ENCODE measurements at places on chromosomes 11 and 22. TPM values are rescaled to one million over a fixed set of nuclear protein-coding genes. Genes with fewer than 3 reads are reported as not detected.
A peak's percentile ranks its signal among the peaks of the same experiment; 100 is the strongest.

DNA sequence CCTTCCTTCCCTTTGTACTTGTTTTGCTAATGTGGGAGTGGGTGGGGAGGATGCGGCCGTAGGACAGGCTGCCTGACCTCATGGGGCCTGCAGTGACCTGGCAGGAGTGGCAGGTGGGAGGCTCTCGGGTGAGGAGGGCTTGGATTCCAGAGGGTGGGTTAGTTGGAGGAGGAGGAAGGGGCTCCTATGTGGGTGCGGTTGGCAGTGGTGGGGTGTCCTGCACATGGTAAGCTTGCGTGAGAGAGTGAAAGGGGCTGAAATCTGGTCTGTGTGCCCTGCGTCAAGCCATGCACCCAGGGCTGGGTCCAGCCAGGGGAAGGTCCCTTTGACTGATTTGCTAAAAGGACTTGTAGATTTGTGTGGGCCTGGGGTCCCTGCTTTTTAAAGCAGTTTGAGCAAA is 90.7 kb upstream of the OR4B1 start:
- no peak for DNase-seq
- H3K27ac ChIP-seq: no peak overlapping the region
- no peaks in the 10 kb centered on the region for H3K4me1 ChIP-seq
- no peaks in the 10 kb centered on the region for H3K27me3 ChIP-seq
- H3K36me3 ChIP-seq: peaks cover 97% of the 10 kb centered on the region

DNA sequence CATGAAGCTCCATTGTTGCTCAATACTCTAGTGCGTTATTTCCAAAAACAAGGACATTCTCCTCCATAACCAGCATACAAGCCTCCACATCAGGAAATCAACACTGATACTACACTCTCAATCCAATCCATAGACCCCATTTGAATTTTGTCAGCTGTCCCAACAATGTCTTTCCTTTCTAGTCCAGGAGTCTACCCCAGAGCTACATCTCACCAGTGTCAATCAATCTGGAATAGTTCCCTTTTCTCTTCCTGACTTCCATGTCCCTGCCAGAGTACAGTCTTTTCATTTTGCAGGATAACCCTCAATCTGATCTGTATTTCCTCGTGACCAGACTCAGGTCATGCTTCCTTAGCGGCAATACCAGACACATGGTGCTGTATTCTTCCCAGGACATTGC is 43.0 kb downstream of the TCF20 start:
- H3K36me3 ChIP-seq: no peaks in the 10 kb centered on the region
- no peaks in the 10 kb centered on the region for H3K4me1 ChIP-seq
- no peak overlapping the region for H3K4me3 ChIP-seq
- no peak overlapping the region for H3K27ac ChIP-seq

DNA sequence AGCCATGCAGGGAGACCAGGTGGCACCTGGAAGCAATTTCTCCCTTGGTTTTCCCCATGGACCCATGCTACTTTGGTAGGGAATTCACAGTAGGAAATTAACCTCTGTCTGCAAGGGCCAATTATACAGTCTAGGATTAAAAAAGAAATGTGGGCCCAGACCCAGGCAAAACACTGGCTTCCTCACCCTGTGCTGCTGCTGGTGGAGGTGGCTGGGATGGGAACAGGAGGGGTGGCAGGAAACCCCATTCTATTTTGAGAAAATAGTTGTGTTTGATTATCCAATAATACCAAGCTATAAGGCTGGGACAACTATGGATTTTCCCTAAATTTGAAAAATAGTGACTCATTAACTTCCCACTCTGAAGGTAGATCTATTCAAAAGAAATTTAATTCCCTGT is 417.0 kb upstream of the NARS2 start:
- no peaks in the 10 kb centered on the region for H3K36me3 ChIP-seq
- H3K4me3 ChIP-seq: no peak overlapping the region
- H3K4me1 ChIP-seq: no peaks in the 10 kb centered on the region
- no peak for DNase-seq
- H3K27ac ChIP-seq: no peak overlapping the region
- no peaks in the 10 kb centered on the region for H3K27me3 ChIP-seq

Gene UBQLN3
- total RNA-seq: 0.24 TPM

GRCh38 chr22:23145878-23146470 is 697 bp downstream of the RAB36 start:
- H3K4me3 ChIP-seq: peak overlapping the region; percentile 52
- H3K36me3 ChIP-seq: no peaks in the 10 kb centered on the region
- DNase-seq: no peak
- H3K4me1 ChIP-seq: peaks cover 44% of the 10 kb centered on the region
- no peaks in the 10 kb centered on the region for H3K27me3 ChIP-seq

- no peak overlapping the region for H3K27ac ChIP-seq
- no peaks in the 10 kb centered on the region for H3K4me1 ChIP-seq
- H3K4me3 ChIP-seq: no peak overlapping the region
- no peaks in the 10 kb centered on the region for H3K27me3 ChIP-seq
Measured at GRCh38 chr11:87266751-87267150, 229.0 kb downstream of the TMEM135 start.

DNA sequence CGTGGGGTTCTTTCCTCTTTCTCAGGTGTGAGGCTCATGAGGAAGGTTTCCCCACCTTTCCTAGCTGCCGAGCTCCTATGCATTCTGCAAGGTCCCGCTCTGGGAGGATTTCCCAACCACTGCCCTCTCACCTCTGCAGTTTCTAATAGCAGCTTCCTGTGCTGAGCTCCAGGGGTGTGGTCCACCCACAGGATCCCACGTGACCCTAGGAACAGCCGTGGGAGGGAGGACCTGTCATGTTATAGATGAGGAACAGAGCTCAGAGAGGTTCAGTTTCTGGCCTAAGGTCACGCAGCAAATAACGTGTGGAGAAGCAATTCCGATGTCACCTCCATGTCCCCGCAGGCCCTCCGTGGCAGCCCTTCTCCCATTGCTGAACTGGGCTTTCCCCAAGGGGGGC is 38.5 kb downstream of the FLRT1 start:
- no peaks in the 10 kb centered on the region for H3K36me3 ChIP-seq
- DNase-seq: no peak
- H3K27ac ChIP-seq: no peak overlapping the region
- H3K4me1 ChIP-seq: peaks cover 27% of the 10 kb centered on the region
- no peak overlapping the region for H3K4me3 ChIP-seq

DNA sequence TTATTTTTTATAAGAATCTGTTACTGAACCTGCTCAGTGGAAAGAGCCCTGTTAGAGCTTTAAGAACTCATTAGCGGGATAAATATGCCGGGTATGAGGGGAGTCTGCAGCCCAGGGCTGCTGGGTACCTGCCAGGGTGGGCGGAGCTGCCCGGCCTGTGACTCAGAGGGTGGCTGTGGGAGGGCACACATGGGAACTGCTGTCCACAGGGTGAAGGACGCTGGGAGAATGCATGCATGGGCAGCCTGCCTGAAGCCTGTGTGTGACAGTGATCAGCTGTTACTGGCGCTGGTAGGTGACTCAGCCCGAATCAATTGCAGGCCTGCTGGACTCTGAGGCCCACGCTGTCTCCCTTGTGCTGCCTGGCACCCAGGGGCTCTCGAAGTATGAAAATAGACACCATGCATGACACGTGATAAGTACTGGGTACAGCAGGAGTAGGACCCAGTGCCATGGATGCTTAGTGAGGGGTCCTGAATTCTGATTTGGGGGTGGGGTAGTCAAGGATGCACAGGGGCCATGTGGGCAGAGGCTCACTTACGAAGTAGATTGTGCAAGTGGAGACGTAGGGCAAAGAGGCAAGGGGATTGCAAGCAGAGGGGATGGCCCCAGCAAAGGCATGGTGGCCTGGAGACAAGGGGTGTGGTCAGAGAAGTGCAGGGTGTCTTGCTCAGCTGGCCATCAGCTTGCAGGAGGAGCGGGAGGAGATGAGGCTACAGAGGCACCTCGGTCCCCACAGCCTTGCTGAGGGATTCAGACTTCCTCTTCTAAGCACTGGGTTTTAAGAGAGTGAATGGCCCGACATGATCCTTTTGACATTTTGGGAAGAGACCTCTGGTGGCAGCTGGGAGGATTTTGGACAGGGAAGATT is 36.5 kb downstream of the GRIK4 start:
- no peaks in the 10 kb centered on the region for H3K27me3 ChIP-seq
- no peak overlapping the region for H3K4me3 ChIP-seq
- peak overlapping the region; percentile 69 for H3K27ac ChIP-seq

GRCh38 chr22:40727070-40727963 is 48.0 kb downstream of the MCHR1 start:
- no peaks in the 10 kb centered on the region for H3K36me3 ChIP-seq
- no peak for DNase-seq
- H3K27me3 ChIP-seq: no peaks in the 10 kb centered on the region
- no peak overlapping the region for H3K27ac ChIP-seq
- H3K4me3 ChIP-seq: no peak overlapping the region

GRCh38 chr11:57359896-57360690 is 20.9 kb downstream of the PRG3 start:
- no peak overlapping the region for H3K4me3 ChIP-seq
- DNase-seq: no peak
- H3K4me1 ChIP-seq: peaks cover 6% of the 10 kb centered on the region
- no peaks in the 10 kb centered on the region for H3K36me3 ChIP-seq
- no peaks in the 10 kb centered on the region for H3K27me3 ChIP-seq

- H3K4me3 ChIP-seq: no peak overlapping the region
- H3K27ac ChIP-seq: no peak overlapping the region
- H3K27me3 ChIP-seq: no peaks in the 10 kb centered on the region
- H3K4me1 ChIP-seq: no peaks in the 10 kb centered on the region
- no peaks in the 10 kb centered on the region for H3K36me3 ChIP-seq
Measured at GRCh38 chr22:48112687-48113521, 1350.5 kb downstream of the TBC1D22A start.
